Activated naive CD8-positive, alpha-beta T cell treated with anti-CD3 and anti-CD28 coated beads for 36 hours (primary cell): ENCODE measurements at places on chromosomes 6 and 20. TPM values are rescaled to one million over a fixed set of nuclear protein-coding genes. Genes with fewer than 3 reads are reported as not detected.

- no peak overlapping the region for H3K27ac ChIP-seq
- no peaks in the 10 kb centered on the region for H3K36me3 ChIP-seq
- DNase-seq = no peak
- H3K4me1 ChIP-seq = no peaks in the 10 kb centered on the region
These were observed 161.8 kb downstream of the LRFN2 start for GRCh38 chr6:40425192-40425919.

GRCh38 chr20:58702161-58702510, 9.5 kb downstream of the NPEPL1 start:
- no peaks in the 10 kb centered on the region for H3K27me3 ChIP-seq

- no peaks in the 10 kb centered on the region for H3K27me3 ChIP-seq
- DNase-seq = no peak
- peaks cover 53% of the 10 kb centered on the region for H3K4me1 ChIP-seq
- peak overlapping the region; percentile 61 for H3K27ac ChIP-seq
These were observed 36.5 kb downstream of the SYTL3 start for GRCh38 chr6:158686311-158686710.

DNA sequence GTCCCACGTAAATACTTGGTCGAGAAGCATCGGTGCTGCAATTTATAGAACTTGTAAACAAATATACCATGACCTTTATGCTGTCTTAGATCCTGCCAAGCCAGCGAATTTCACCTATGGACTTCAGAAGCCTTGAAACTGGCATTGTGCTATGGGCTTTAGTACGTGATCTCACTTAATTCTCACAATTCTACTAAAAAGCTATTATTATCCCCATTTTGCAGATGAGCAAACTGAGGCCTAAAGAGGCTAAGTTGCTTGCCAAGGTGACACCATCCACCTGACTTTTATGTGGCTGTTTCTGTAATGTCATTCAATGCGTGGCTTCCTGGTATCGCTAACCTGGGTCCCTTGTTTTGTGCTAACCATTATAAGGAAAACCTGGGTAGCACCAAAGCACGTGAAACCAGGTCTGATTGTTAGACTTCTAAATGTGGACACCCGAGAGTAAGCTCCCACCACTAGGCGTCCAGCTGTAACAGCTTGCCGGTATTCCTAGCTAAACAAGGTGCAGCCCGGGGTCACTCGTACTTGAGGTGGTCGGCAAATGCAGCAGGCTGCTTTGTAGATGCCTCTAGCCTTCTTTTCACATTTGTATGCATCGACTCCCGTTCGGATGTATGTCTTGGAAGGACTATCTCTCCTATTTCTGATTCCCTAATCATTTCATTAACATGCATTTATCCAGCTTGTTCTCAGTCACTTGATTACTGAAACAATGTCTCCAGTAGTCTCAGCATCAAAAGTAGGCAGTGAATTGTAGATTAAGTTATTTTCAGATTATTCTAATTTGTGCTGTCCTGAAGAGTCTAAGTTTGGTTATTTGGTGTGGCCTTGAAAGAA, 1.1 kb downstream of the SYNJ2 start:
- H3K4me3 ChIP-seq = peak overlapping the region; percentile 83
- peaks cover 13% of the 10 kb centered on the region for H3K36me3 ChIP-seq
- H3K4me1 ChIP-seq = peaks cover 36% of the 10 kb centered on the region
- peak overlapping the region; percentile 88 for H3K27ac ChIP-seq

DNA sequence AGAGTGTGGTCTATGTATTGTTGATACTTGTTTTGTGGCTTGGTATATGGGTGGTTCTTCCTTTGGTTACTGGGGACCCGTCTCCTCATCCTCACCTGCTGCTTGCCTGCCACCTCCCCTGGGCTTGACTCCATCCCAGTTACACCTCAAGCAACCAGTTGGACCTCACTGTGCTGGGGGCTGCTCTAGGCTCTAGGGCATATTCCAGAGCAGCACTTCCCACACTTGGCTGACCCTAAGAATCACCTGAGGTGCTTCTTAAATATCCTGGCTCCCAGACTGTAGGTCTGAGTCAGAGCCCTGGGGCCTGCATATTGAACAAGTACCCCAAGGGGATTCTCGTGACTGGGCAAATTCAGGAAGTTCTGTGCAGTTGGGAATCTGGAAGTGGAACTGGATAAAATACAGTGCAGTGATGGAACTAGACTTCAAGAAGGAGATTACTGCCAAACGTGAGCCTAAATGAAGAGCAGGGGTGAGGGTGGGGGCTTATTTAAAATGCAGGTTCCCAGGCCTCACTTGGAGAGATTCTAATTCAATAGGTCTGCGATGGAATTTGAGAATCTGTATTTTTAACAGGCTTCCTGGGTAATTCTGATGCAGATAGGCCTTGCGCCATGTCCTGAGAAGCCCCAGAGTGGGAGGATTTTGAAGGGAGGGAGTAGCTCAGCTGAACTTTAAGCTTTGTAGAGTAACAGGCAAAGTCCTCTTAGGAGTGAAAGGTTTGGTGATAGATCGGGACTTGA, 7.6 kb downstream of the SPATS1 start:
- H3K27ac ChIP-seq = no peak overlapping the region
- no peaks in the 10 kb centered on the region for H3K36me3 ChIP-seq
- H3K27me3 ChIP-seq = peaks cover 4% of the 10 kb centered on the region
- no peaks in the 10 kb centered on the region for H3K4me1 ChIP-seq
- DNase-seq = no peak
- H3K4me3 ChIP-seq = no peak overlapping the region

DNA sequence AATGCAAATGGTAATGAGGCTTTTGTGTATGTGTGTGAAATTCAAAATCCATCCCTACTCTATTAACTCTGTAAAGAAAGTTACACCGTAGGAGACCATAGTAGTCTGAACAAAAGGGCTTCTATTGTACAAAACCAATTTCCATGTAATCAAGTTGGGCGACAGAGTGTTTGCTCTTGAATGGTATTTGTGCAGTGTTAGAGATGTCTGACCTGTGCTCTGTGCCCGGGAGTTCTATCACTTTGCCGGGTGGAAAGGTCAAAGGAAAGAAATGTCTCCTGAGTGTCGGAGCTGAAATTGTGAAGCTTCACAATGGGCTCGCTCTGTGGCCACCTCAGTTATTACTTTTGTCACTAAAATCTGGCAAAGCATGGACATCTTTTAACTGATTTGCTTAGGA, 312.0 kb downstream of the SAMD5 start:
- no peaks in the 10 kb centered on the region for H3K27me3 ChIP-seq
- no peak for DNase-seq
- H3K4me1 ChIP-seq = no peaks in the 10 kb centered on the region
- H3K36me3 ChIP-seq = no peaks in the 10 kb centered on the region

The SLC22A23 gene
- total RNA-seq = 0.24 TPM

The HINT3 gene
- total RNA-seq = 9.5 TPM
